Stimulated activated CD4-positive, alpha-beta T cell treated with anti-CD3 and anti-CD28 coated beads, Interleukin-15, amount 100 ng/mL, for 24 hours (primary cell): ENCODE measurements at places on chromosomes 2 and 18.

DNA sequence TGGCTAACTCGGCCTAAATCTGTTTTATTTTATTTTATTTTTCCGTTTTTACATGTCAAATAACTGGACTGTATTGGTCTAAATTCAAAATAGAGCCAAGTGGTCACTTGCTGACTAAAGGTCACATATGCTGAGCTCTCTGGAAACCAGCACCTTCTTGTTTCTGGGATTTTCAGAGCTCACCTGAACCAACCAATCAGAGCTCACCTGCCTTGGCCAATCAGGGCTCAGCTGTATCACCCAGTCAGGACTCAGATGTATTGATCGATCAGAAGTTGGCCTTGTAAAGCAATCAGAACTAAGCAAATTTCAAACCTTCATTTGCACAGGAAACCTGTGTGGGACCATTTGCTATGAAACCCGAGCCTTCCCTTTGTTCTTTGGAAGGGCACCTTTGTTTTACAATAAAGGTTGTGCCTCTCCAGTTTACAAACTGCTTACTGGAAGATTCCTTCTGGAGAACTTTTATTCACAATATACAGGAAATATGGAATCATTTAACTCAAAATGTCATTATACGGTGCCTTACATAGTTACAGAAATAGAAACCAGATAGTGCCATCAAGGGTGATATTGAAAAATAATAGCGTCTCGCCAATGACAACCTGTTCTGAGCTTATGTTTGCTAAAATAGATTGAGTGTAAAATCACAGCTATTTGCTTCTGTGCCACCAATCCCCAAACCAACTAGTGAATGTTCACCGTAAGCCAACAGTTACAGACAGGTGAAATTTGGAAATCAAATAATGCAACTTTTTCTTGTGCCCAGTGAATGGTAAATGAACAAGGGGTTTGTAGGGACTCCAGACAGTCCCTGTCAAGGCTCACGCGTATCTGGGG, 17.3 kb upstream of the PSD4 start:
- DNase-seq = peak; percentile 41

- peak; percentile 47 for DNase-seq
Observed at GRCh38 chr2:70977605-70978205, 725 bp upstream of the ANKRD53 start.

DNA sequence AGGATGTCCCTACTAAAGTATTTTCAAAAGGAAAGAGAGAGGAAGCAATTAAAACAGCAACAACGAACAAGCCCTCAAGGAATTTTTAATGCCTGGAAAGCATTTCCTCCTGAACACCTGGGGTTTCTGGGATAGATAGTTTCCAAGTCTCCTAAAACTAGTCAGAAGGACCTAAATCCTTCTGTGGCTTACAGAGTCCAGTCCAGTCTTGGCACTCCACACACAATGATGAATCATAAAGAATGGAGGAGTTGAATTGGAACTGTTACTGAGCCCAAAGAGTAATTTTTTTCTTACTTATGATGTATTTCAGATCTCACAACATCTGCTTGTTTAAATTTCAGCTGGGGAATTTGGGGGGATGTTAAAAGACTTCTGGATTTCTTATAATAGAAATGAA, 144.6 kb upstream of the SETBP1 start:
- no peak for DNase-seq

DNA sequence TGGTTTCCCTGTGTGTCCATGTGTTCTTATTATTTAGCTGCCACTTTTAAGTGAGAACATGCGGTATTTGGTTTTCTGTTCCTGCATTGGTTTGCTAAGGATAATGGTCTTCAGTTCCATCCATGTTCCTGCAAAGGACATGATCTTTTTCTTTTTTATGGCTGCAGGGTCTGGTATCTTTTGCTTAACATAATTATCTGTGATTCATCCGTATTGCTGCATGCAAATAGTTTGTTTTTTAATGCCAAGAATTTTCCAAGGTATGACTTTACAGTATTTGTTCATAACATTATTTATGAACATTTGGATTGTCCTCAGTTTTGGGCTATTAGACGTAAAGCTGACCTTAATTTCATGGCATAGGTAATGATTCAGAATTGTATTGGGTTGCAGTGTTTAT, 17.8 kb downstream of the GIGYF2 start:
- DNase-seq = no peak

DNA sequence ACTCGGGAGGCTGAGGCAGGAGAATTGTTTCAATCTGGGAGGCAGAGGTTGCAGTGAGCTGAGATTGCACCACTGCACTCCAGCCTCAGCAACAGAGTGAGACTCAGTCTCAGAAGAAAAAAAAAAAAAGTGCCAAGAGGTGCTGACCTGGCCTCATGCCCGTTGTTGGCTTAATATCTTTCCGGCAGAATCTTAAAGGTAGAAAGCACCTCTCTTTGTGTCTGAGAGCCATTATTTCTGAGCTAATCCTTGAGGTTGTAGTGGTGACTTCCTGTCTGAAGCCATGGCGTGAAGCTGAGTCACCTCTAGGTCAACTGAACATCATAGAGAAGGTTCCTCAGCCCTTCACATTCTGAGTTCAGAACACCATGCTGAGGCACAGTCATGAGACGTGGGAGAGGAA, 60.4 kb downstream of the WDSUB1 start:
- peak; percentile 18 for DNase-seq

GRCh38 chr2:96231316-96231715, 22.7 kb upstream of the STARD7 start:
- DNase-seq = no peak

GRCh38 chr18:11689669-11690565, 853 bp downstream of the GNAL start:
- peak; percentile 29 for DNase-seq

DNA sequence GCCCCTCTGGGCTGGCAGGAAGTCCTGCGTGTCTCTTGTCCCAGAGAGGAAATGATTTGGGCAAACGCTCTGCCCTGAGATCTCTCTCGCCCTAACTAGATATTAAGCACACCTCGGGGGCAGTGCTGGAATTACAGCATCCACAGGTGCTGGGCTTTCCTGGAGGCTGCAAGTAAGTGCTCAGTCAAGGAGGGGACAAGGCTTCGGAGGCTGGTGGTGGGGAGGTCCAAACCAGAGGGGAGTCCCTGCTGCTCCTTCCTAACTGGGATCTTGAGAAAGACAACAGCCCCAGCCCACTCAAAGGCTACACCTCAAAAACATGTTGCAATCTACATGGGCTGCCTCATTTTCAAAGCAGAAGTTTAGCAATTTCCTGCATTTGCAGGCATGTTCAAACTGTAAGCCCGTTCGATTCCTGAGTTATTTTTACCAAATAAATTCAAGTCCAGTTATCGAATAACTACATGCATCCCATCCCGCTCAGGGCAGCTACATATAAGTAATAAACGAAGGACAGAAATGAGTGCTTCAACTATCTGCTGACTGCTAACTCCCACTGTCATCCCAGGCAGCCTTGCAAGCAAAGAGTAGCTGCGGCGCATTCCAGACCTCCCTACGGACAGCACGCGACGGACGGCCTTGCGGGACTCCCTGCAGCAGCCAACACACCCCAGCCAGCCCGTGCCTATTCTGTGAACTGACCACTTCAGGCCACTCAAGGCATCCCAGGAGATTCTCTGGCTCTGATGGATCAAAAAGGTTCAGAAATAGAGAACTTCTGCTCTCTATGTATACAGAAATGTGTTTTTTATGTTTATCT, 27.5 kb downstream of the ZNF516 start:
- peak; percentile 11 for DNase-seq

GRCh38 chr2:130822766-130823165, 13.9 kb upstream of the ARHGEF4 start:
- DNase-seq = no peak

GRCh38 chr2:238099714-238100048, 459 bp upstream of the ESPNL start:
- no peak for DNase-seq

GRCh38 chr18:79775441-79776221, 22.1 kb upstream of the KCNG2 start:
- no peak for DNase-seq

GRCh38 chr18:58578835-58579560, 49.9 kb downstream of the ALPK2 start:
- no peak for DNase-seq

GRCh38 chr2:54606393-54606958, 117.0 kb upstream of the EML6 start:
- peak; percentile 68 for DNase-seq

DNA sequence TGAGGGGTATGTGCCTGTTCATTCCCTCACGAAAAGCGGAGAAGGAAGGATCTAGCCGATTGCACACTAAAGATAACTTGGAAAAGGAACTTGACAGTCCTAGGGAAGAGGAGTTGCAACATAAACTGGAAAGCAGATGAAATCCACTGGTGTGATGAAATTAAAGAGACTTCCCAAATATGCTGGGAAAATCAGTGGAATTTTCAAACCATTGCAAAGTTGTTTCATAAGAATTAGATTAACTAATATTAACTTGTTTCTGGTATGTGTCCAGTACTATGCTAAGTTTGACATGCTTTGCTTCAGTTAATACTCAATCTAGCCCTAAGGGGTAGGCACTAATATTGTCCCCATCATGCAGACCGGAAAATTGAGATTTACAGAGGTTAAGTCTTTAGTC, 222.7 kb downstream of the IKZF2 start:
- DNase-seq = no peak

- no peak for DNase-seq
Observed at GRCh38 chr2:236986524-236987330, 99.0 kb upstream of the COPS8 start.

DNA sequence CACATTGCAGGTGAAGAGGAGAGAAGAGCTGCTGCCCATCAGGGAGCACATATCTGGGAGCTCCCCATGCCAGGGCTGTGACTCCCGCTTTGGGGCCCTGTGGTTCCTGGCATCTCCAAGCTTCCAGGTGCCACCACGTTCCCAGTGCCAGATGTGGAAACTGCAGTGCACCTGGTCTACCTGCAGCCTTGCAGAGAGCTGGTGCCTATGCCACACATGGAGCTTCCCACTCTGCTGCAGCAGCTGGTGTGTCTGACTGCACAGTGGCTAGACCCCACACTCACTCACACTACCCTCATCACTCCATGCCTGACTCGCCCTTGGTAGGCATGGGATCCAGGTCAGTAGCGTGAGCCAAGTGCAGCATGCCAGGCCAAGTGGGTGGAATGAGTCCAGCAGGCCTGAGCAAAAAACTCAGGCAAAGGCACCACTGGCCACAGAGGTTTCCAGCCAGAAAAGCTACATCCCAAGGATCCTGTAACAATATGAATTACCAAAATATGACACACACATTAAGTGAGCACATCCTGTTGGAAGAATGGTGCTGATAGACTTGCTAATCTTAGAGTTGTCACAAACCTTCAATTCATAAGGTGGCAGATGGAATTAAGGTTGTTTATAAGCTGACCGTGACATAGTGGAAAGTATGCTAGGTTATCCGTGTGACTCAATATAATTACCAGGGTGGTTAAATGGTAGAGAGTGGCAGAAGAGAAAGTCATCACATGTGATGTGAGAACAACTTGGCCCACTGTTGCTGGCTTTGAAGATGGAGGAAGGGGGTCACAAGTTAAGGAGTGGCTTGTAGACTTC, 150.9 kb downstream of the EHBP1 start:
- no peak for DNase-seq

DNA sequence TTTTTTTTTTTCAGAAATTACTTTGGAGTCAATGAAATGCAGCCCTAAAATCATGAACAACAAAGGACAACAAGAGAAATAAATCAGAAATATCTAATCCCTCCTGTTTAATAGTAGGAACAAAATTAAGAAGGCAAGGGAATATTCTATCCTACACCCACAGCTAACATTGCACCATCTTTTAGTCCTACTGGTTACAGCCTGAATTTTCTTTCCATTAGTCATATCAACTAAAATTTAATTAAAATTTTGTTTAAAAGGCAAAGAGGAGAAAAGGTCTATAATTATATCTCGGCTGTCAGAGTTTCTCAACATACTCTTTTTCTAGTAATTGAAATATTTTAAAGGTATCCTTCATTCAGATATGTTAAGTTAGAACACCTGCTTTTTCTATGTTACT, 61.9 kb downstream of the DTNA start:
- DNase-seq = no peak

DNA sequence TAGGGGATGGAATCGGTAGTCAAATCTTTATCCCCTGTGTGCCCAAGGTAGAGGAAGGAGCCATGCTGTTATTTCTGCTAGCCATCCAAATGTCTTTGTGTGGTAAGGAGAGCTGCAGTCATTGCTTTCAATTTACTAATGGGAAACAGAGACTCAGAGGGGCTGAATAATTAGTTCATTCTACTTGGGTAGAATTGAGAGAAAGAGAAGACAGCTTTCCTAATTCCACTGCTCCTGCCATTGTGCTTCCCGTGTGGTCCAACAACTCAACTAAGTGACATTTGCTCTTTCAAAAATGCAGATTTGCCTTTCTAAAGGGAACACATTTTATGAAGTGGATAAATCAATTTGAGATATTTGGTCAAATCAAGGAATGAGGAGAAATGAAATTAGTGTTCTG, 136.1 kb downstream of the AQP4 start:
- DNase-seq = no peak

DNA sequence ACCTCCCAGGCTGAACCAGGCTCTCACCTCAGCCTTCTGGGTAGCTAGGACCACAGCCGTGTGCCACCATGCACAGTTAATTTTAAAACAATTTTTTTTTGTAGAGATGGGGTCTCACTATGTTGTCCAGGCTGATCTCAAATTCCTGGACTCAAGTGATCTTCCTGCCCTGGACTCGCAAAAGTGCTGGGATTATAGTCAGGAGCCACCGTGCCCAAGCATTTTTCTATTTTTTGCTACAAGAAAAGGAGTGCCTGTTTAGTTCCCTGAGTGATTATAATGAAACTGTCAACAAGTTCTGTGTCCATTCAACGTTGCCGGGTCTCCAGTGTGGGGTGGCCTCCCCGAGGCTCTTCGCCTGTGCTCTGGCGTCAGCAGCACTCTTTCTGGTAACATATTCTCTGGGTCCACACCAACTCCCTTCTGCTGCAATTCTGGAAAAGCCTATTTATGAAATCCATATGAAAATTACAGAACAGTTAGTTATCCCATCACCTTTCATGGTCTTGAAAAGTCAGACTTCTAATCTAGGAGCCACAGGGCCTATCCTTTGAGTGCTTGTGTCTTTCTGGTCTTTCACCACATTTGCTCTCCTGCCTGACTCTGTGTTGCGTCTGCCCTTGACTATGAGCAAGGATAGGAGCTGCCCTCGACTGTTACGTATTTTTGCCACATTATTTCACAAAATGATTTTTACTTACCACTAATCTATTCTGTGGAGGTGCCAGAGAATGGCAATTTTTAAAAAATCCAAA, 172.7 kb downstream of the SOCS6 start:
- no peak for DNase-seq

- no peak for DNase-seq
Observed at GRCh38 chr18:43009674-43010073, 105.8 kb downstream of the RIT2 start.

- no peak for DNase-seq
Observed at GRCh38 chr2:98026292-98026691, 30.5 kb upstream of the TMEM131 start.

GRCh38 chr2:229416116-229416694, 145.1 kb upstream of the PID1 start:
- DNase-seq = no peak
